ENCODE measurements at places on chromosomes 7 and 10. TPM values are rescaled to one million over a fixed set of nuclear protein-coding genes. Genes with fewer than 3 reads are reported as not detected.

- DNase-seq = no peak
Measured at GRCh38 chr10:70843776-70844489, 28.2 kb downstream of the SGPL1 start.

GRCh38 chr10:88555190-88555908 is 27.8 kb downstream of the RNLS start:
- no peak for DNase-seq

- no peak for DNase-seq
Measured at GRCh38 chr7:2705371-2706096, 17.5 kb downstream of the AMZ1 start.

- DNase-seq = no peak
Measured at GRCh38 chr10:118213436-118213835, 128.7 kb downstream of the FAM204A start.

GRCh38 chr7:35035511-35035961 is 1.7 kb downstream of the DPY19L1 start:
- DNase-seq = no peak

DNA sequence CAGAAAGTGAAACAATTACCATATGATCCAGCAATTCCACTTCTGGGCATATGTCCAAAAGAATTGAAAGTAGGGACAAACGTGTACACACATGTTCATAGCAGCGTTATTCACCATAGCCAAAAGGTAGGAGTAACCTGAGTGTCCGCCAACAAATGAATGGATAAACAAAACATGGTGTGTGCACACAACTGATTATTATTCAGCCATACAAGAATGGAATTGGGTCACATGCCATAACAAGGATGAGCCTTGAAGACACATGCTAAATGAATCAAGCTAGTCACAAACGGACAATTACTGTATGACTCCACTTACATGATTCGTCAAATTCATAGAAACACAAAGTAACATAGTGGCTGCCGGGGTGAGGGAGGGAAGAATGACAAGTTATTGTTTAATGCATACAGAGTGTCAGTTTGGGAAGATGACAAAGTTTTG is 4.1 kb upstream of the OIT3 start:
- DNase-seq = no peak

STEAP1B gene
- 0.43 TPM for polyA plus RNA-seq

ADO gene
- 16.4 TPM for polyA plus RNA-seq

ZNF277 gene
- 18.6 TPM for polyA plus RNA-seq

STEAP2 gene
- polyA plus RNA-seq = 8.7 TPM

EXOC6 gene
- 12.8 TPM for polyA plus RNA-seq

All from urinary bladder (tissue), 4 donors.